ENCODE measurements at places on chromosomes 2 and 18.

- no peak for DNase-seq
Observed at GRCh38 chr2:229265727-229266126, 5.4 kb downstream of the PID1 start.

- no peak for DNase-seq
Observed at GRCh38 chr18:13278062-13278630, 59.6 kb downstream of the LDLRAD4 start.

DNA sequence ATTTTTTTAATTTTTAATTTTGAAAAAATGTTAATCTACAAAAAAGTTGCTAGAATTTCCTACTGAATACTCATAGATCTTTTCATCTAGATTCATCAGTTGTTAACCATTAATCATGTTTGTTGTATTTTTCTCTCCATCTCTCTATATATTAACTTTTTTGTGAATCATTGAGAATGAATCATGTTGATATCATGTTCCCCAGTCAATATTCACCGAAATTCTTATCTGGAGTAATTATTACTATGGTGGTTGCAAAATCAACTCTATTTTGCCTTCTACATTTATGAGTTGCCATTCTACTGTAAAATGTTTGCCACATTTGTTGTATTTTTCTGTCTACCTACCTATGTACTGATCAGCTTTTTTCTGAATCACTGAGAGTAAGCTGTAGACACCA, 154.0 kb downstream of the SPP2 start:
- no peak for DNase-seq

DNA sequence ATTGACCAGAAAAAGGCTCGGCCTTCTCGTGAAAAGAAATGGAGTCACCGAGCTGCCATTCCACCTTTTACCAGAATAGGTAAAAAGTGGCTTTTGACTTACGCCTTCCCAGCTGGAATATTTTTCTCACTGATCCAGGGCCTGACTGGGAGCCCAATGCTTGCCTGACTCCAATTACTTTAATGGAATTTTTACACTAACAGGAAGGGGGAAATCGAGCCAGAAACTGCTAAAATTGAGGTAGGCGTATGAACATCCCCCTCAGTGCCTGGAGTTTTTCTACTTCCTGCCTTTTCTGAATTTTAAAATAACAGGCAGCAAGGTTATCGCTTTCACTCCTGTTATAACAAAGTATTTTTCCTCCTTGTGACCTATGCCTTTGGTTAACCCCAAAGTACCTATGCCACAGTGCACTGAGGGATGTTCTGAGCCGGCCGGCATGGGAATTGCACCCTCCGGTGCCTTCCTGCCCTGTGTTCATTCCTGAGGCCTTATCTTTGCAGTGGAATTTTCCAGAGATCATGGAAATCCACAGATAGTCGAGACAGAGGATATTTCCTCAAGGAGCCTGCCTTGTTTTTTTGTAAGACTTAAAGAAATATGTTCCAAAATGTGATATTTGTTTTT, 18.3 kb upstream of the RPL31 start:
- DNase-seq, result no peak

GRCh38 chr2:84646514-84646913, 130.2 kb downstream of the DNAH6 start:
- DNase-seq, result no peak

DNA sequence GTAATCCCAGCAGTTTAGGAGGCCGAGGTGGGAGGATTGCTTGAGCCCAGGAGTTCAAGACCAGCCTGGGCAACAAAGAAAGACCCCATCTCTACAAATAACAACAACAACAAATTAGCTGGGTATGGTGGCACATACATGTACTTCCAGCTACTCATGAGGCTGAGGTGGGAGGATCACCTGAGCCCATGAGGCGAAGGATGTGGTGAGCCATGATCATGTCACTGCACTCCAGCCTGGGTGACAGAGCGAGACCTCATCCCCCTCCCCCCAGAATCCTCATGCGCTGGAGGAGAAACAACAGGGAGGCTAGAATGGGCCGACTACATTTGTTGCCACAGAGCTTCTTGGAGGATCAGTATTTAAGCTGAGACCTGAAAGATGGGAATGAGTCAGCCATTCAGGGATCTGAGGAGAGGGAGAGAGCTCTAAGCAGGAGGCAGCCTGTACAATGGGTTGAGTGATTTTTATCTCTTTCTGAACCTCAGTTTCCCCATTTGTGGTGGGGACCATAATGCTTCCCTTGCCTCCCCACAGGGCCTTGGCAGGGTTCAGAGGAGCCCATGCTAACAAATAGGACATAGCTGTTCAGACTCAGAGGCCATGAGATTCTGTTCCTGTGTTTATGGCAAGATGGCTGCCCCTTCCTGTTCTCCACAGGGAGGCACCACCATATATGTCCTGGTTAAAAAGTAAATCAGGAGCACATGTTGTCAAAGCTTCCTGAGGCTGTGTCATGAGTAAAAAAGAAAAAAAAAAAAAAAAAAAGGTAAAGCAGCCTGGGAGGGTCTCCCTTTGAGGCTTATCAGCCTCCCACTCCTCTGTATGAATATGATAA, 131.4 kb upstream of the HAAO start:
- DNase-seq, result no peak

GRCh38 chr18:75782204-75782603, 354.7 kb upstream of the SMIM21 start:
- DNase-seq, result no peak

- DNase-seq, result no peak
Observed at GRCh38 chr18:23137788-23138216, 2.5 kb downstream of the CABLES1 start.

GRCh38 chr2:177169810-177170514, 42.6 kb upstream of the HNRNPA3 start:
- DNase-seq, result no peak

GRCh38 chr18:56286775-56287325, 351.5 kb downstream of the TXNL1 start:
- no peak for DNase-seq

GRCh38 chr2:231932711-231932970, 6.4 kb upstream of the NPPC start:
- no peak for DNase-seq

- DNase-seq, result no peak
Observed at GRCh38 chr2:178328037-178328436, 122.9 kb downstream of the PRKRA start.

GRCh38 chr2:82075875-82076274, 1771.3 kb upstream of the LRRTM1 start:
- DNase-seq, result no peak

DNA sequence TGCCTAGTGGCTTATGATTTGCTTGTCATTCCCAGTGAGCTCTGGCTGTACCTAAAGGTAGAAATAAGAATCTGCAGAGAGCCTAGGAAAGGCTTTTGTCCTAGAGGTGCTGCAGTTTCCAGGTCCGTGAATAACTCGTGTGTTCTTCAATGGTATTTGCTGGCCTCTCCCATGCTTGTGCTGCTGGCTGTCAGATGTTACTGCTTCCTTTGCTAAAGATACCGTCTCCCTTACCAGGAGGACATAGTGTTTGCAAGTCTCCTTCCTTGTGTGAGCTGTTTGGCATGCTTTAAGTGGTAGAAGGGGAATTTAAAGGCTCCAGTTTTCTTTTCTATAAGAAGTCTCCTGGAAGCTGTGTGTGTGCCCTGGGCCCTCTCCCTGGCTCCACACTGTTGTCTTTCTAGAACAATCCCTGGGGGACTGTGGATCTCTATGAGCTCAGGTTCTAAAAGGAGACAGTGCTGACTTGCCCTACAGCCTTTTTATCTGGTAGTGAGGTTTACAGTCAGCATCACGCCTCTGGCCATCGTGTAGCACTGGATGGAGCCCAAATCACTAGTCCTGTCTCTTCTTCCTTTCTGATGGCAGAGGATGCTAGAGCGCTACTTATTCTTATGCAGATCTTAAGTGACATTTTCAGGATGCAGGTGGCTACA, 65.8 kb downstream of the RNF144A start:
- DNase-seq, result no peak

DNA sequence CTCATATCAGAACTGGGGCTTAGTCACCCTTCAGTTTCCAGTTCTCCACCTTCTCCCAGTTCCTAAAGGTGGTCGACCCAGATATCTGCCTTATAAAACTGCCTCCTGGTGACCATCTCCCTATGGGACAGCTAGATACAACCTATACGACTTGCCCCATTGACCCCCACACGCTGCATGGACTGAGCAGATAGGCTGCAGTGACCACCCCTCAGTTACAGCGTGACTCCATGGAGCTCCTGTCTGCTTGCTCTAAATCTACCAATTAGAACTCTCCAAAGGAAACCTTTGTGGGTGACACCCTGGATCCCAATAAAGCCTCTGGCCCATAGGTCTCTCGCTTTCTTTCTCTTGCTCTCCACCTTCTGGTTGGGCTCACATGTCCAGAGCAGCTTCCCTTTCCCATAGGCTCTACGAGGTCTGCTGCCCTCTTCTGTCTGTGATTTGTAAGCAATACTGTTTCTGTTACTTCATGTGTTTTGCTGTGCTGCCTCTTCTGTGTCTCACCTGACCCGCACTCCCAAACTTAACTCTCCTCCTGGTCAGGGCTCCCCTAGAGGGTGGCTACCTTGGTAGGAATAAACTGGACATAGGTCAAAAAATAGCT, 971.3 kb upstream of the FAM98A start:
- no peak for DNase-seq

DNA sequence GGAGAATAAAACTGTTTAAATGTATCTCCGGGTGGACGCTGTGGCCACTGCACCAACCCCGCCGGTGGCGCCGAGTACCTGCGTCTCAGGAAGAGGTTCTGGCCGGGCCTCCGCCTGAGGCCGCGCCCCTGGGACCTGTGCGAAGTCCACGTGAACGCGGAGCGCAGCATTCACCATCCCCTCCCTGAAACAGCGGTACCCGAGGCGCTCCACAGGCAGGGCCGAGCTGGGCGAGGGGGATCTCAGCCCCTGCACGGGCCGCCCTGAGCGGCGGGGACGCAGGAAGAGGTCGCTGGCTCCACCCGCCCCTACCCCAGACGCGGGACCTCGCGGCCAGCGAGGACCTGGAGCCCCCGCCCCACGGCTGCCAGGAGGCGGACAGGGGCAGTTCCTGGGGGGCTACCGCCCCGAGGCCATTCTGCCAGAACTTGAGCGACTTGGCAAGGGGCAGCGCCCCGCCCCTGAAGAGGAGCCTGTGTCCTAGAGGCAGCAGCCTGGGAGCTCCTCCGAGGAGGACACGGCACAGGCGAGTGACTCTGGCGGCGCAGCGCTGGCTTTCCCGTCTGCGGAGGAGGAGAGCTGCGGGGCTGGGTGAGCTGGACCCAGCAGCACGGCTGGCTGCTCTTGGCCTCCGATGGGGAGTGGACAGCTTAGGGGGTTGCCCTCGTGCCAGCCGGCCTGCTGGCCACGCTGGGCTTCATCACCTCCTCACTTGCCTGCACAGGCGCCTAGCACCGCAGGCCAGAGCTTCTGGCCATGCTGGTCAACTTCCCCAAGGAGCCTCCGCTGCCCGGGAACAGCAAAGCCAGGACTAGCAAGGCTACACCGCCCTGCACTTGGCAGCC, 9.7 kb upstream of the TEKT4 start:
- no peak for DNase-seq

- no peak for DNase-seq
Observed at GRCh38 chr2:64143169-64144056, 807 bp downstream of the PELI1 start.

DNA sequence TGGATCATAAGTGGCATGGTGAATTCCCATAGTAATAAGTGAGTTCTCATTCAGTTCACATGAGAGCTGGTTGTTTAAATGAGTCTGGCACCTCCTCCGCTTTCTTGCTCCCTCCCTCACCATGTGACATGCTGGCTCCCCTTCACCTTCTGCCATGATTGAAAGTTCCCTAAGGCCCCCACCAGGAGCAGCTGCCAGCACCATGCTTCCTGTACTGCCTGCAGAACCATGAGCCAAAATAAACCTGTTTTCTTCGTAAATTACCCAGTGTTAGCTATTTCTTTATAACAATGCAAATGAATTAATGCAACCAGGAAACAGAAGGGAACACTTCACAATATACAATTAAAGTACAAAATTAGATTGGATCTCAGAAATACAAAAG, 257.0 kb downstream of the MREG start:
- no peak for DNase-seq

DNA sequence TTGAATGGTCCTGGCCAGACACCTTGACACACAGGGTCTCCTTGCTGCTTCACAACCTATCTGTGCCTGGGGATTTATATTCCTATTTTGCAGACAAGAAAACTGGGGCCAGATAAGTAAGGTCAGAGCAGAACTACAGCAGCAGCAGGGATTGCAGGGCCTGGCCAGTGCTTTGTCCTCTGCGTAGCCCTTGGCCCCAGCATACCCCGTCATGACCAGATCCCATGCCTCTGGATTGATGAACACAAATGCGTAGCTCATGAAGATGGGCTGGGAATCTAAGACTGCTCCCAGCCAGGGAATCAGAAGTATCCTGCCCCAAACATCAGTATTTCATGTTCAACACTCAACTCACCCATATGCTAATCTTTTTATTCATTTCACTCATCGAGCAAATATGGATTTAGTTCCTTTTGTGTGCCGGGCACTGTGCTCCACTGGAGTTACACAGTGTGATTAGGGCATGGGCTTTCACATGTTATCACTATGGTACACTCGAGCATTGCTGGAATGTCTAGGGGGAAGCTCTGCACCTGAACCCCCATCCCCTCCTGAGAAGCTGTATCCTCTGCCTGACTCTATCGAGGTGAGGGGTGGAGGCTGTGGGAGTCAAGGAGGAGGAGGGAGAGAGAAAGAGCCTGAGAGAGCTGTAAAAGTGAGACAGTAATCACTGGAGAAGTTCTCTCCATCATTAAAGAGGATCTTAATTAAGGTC, 143.3 kb downstream of the CYP26B1 start:
- no peak for DNase-seq

DNA sequence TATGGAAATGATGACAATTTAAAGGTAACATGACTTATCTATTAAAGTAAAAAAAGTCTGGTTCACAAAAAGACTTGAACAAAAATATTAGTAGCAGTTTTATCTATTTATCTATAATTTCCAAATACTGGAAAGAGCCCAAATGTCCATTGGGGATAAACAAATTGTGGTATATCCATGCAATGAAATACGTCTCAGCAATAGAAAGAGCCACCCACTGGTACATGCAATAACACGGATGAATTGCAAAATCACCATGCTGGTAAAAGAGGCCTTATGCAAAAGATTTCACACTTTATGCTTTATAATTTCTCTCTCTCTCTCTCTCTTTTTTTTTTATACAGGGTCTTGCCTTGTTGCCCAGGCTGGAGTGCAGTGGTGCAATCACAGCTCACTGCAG, 91.4 kb upstream of the ASAP2 start:
- DNase-seq, result no peak

DNA sequence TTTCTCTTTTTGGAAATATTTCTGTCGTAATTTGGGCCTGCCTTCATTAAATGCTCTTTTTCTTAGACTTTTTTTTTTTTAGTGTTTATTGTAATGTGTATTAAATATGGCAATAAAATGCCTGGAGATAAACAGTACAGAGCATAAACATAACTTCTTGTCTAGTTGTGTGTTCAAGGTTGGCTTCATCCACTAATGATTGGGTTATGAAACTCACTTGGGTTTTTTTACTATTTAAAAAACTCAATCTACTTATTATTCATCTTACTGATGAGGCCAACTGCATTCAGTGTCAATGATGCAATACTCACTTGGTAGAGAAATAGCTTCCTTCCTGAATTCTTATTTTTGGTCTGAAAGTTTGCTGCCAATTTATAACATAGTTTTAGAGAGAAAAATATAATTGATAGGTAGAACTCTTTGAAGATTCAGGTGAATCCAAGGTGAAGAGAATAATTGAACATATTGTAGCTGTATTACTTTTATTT, 144.2 kb upstream of the NABP1 start:
- no peak for DNase-seq
